Activated T-cell treated with anti-CD3 and anti-CD28 coated beads, Interleukin-2, amount 50 U/mL, for 72 hours (primary cell): ENCODE measurements at places on chromosomes 6 and 20. TPM values are rescaled to one million over a fixed set of nuclear protein-coding genes. Genes with fewer than 3 reads are reported as not detected.

GRCh38 chr6:134734312-134734869 is 215.5 kb downstream of the ALDH8A1 start:
- no peak for DNase-seq

DNA sequence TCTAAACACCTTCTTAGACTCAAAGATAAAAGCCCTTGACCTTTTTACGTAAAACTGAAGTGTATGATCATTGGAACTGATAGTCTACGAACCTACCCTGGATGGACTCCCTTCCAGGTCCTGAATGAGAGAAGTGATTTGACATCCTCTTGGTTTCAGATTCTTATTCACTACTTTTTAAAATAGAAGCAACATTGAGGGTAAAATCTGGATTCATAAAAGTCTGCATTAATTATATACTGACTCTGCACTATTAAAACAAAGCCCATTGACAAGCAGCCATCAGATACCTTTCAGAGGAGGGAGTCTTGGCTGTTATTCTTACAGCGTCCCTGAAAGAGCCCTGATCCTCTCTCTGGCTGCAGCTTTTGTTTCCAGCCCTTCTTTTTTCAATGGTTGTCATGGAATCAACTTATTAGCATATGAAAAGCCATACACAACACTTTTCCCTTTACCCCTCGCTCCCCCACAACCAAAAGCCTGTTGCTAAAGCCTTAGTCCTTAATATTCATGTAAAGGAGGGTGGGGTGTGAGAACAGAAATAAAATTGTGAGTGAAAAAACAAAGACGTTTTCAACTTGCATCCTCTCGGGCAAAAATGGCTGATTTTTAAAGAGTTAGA is 270.0 kb upstream of the MARCKS start:
- DNase-seq = no peak

- no peak for DNase-seq
Observed at GRCh38 chr20:2909953-2910352, 36.7 kb downstream of the PTPRA start.

GRCh38 chr20:57661746-57662455 is 41.7 kb upstream of the ZBP1 start:
- no peak for DNase-seq

- DNase-seq = no peak
Observed at GRCh38 chr6:64225503-64225902, 589.9 kb downstream of the PHF3 start.

DNA sequence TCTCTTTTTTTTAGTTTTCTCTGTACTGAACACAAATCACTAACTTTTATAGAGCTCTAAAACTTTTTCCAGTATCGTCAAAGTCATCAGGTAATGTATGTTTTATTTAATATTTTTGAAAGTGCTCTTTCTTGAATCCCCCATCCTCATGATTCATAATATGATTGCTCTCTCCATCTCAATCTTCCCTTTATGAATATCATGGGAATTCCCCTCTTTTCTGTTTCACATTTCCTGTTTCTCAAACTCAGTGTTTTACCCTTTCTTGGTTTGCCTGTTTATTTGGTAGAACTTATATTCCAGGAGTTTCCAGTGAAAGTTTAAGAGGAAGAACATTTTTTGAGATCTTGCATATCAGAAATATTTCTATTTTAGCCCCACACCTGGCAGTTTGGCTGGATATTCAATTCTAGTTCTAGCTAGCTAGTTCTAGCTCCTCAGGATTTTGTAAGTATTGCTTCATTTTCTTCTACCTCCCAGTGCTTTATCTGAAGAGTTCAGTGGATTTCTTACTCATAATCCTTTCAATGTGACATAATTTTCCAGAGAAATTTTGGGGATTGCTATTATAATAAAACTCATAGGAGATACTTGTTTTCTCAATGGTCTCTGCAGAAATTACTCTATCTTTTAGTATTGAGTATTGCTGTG is 6.1 kb upstream of the C6orf58 start:
- DNase-seq = no peak

DNA sequence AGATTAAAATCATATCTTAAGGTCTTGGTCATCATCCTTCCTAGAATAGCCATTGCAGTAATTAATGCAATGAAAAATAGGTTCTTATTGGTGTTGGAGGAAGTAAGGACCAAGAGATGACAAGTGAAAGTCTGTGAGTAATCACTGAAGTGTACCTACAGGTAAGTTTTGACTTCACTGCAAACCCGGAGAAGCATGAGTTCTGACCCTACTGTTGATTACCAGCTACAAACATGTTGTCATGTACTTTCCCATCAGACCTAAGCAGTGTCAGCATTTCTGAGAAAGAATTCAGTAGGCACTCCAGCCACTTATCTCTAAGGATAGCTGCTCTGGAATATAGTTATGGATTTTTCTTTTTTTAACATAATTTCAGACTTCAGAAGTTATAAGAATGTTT is 280.9 kb downstream of the ZFAND3 start:
- DNase-seq = no peak

DNA sequence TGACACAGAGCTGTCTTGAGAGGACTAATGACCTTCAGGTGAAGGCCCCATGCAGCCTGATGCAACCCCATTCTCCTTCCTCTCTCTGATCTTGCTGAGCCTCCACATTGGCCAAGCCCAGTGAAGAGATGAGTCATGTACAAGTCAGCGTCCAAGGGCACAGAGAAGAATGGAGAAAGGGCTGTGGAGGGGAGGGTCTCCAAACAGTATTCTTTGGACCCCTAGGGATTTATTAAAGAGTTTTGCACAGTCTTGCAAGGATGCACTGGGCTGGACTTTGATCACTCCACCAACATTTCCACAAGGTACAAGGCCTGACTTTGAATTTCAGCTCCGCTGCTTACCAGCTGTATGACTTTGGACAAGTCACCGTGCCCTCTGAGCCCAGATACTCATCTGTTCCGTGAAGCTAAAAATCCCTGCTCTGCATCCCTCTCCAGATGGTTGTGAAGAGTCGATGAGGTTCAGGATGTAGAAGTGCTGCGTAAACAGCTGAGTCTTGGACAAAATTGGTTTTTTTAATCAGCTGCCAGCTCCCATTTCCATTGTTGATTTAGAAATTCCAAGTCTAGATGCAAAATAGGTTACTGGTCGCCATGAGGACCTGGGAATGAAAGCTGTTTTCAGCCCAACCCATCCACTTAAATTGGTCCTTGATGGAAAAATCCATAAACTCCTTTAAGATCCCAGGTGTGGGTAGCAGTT is 14.1 kb upstream of the KCNG1 start:
- no peak for DNase-seq

DNA sequence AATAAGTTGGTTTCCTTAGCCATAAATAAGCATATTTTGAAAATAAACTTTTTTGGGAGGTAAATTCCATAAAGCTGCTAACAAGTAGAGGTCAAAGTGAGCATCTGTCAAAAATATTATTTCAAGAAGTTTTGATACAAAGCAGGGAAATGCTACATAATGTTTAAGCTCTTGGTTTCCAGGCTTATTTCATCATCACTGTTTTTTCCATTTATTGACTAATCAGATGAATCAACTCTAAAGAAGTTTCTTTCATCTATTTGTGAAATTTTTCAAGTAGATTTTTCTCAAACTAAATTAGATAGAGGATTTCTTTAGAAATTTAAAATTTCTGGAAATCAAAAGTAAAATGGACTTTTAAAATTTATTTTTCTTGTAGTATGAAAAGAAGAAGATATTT is 89.5 kb upstream of the TBX18 start:
- no peak for DNase-seq

DNA sequence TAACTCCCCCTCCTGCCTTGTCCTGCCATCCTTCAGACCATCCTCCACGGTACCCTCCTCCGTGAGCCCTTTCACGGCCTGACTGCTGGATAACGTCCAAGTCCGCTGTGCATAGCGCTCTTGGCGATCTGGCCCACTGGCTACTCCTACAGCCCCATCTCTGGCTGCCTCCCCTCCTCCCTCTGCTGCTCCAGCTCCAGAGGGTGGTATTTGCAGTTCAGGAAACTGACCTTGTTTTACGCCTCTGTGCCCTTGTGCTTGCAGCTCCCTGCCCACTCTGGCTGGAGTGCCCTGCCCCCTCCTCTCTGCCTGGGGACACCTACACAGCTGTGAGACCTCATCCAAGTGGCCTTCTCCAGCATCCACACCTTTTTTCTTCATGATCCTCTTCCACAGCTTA is 6.5 kb upstream of the RREB1 start:
- DNase-seq = no peak

- no peak for DNase-seq
Observed at GRCh38 chr6:155201461-155202226, 62.2 kb upstream of the CLDN20 start.

GRCh38 chr6:159716247-159717096 is 10.8 kb upstream of the WTAP start:
- DNase-seq = no peak

Gene DDRGK1
- total RNA-seq = 89.3 TPM

Gene COL11A2
- total RNA-seq = 3.2 TPM

Gene GTF3C6
- total RNA-seq = 67.6 TPM

Gene PRND
- not detected for total RNA-seq

Gene TDP2
- total RNA-seq = 62.9 TPM
